ENCODE measurements at places on chromosomes 2 and 18.

GRCh38 chr2:106189325-106189724, 4.8 kb downstream of the UXS1 start:
- no peak for DNase-seq

- no peak for DNase-seq
Observed at GRCh38 chr2:96893289-96894150, 23.6 kb upstream of the SEMA4C start.

GRCh38 chr2:176188774-176189680, 559 bp downstream of the HOXD1 start:
- no peak for DNase-seq

DNA sequence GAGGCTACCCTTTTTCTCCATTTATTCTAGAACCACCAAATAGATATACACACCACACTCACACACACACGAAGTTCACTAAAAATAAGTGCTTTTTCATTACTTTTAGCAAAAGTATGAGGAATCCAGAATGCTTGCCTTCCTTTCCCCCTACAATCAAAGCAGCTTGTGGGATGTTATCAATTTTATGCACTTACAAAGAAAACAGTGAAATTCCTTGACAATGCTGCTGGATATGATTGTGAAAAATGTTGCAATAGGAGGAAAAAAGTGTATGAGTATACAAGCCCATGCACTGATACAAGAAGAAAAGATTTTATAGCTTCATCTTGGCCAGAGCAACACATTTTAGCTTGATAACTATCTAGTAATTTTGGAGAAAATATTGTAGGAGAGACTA, 269.2 kb downstream of the XIRP2 start:
- DNase-seq: peak; percentile 12

DNA sequence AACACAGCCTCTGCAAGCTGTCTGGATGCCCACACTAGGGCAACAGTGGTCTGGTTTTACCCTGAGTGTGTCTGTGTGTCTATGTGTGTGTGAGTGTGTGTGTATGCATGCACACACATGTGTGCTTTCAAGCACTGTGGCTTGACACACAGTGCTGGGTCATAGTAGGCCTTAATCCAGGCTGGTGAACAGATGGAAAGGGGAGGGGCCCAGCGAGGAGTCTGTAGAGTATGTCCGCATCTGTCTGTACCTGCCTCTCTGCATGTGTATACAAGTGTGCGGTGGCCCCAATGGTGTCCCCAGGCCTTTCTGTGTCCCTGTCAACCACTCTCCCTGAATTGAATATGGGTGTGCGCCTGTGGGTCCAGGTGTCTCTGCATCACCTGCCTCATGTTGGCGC, 9.3 kb upstream of the KCNIP3 start:
- no peak for DNase-seq

- DNase-seq: no peak
Observed at GRCh38 chr2:96759548-96759947, 1.2 kb upstream of the CNNM4 start.

Measured in fibroblast of skin of scalp (primary cell).